ENCODE measurements at places on chromosomes 3 and 15.

- H3K36me3 ChIP-seq, result peaks cover 28% of the 10 kb centered on the region
- no peaks in the 10 kb centered on the region for H3K4me1 ChIP-seq
- H3K4me3 ChIP-seq, result no peak overlapping the region
- no peaks in the 10 kb centered on the region for H3K27me3 ChIP-seq
- no peak overlapping the region for H3K27ac ChIP-seq
These were observed 21.8 kb downstream of the CAND2 start for GRCh38 chr3:12818273-12818672.

GRCh38 chr15:87962428-87962827 lies 294.1 kb downstream of the NTRK3 start:
- no peak overlapping the region for H3K4me3 ChIP-seq
- H3K36me3 ChIP-seq, result no peaks in the 10 kb centered on the region
- DNase-seq, result no peak
- H3K27me3 ChIP-seq, result no peaks in the 10 kb centered on the region

DNA sequence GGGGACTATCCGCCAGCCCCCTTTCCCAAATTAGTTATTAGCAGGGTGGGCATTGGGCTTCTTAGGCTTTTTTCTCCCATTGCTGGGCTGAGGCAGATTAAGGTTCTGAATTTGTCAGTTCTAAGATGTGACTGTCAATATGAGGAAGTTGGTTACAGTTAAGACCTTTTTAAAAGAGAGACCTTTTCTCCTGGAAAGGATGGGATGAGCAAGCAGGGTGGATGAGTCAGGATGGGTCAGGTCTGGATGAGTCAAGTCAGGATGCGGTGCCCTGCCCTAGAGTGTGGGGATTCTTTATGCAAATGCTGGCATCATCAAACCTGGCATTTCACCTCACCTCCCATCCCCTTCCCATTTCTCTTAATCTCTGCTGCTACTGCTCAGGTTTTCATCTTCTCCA lies 1.9 kb downstream of the AEN start:
- peaks cover 28% of the 10 kb centered on the region for H3K4me1 ChIP-seq
- no peak overlapping the region for H3K4me3 ChIP-seq
- no peak for DNase-seq

DNA sequence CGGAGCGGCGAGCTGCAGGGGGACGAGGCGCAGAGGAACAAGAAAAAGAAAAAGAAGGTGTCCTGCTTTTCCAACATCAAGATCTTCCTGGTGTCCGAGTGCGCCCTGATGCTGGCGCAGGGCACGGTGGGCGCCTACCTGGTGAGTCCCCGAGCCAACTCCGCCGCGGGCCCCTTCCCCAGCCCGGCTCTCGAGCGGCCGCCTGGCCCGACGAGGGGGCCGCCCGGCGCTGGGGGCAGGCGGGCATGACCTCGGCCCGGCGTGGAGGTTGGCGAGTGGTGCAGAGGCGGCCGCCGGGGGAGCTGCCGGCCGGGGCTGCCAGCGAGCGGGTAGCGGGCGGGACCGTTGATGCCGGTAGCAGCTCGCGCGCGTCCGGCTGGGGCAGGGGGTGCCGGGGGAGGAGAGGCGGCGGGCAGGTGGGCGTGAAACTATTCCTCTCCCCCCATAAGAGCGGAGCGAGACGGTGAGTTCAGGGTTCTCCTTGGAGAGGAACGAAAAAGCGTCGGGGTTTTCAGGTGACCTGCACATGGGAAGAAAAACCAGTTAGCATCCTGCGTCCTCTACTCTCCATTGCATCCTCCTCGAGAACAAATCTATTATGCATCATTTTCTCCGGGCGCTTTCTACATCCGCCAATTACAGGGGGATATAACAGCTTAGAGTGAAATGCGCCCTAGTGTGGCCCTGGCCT lies 585 bp downstream of the SLCO3A1 start:
- peak; percentile 50 for DNase-seq
- peaks cover 5% of the 10 kb centered on the region for H3K36me3 ChIP-seq
- peaks cover 41% of the 10 kb centered on the region for H3K4me1 ChIP-seq
- H3K4me3 ChIP-seq, result peak overlapping the region; percentile 51
- no peaks in the 10 kb centered on the region for H3K27me3 ChIP-seq
